ENCODE measurements at places on chromosomes 4 and X.
A peak's percentile ranks its signal among the peaks of the same experiment; 100 is the strongest.

DNA sequence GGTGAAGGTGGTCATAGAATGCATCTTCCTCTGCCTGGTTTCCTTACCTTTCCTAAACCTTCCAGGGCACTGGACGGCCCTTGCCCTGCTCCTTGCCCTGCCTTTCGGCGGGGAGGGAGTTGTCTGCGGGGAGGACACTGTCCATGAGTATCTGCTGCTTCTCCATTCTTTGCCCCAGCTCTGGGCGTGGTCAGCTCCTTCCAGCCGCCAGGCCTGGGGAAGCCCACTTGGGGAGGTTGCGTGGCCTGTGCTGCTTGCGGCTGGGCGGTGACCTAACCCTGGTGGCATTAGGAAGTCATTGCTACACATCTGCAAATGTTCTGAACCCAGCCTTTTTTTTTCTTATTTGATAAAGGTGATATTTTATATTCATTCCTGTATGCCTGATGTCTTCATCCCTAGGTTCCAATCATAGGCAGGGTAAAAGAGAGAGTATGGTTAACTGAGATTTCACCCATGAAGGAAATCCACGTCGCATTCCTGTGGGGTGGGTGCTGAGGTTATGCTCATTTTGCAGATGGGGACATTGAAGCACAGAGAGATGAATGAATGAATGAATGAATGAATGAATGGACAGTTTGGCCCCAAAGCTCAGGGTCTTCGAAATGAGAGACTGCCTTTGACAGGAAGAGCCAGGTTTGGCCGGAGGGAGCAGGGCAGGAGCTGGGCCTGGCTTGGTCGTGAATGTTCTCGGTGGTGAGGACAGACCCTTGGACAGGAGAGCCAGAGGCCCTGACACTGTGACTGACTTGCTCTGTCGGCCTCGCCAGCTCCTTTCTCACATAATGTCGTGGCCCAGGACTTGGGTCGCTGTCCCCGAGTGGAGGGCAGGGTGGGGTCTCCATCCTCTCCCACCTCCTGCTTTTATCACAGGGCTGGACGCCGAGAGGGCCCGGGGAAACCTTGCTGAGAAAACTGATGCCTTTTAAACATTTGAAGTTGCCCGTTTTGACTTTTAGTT is 57.8 kb upstream of the GPR78 start:
- no peak for DNase-seq

DNA sequence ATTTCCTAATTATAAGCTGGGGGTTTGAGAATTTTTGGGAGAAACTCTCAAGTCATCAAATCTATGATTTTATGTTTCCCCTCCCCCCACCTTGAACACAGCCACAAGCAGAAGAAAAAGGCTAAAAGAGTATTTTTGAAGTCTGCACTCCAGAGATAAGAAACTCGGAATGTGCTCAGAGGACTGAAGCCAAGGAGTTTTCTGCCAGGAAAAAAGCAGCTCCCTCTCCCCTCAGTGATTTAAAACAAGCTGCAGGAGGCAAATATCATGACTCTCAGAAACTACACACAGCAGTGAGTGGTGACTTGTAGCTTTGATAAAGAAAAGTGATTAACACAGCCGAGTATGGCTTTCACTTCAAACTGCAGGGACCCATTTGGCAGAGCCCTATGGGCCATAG is 800.2 kb upstream of the FTHL17 start:
- no peak for DNase-seq

DNA sequence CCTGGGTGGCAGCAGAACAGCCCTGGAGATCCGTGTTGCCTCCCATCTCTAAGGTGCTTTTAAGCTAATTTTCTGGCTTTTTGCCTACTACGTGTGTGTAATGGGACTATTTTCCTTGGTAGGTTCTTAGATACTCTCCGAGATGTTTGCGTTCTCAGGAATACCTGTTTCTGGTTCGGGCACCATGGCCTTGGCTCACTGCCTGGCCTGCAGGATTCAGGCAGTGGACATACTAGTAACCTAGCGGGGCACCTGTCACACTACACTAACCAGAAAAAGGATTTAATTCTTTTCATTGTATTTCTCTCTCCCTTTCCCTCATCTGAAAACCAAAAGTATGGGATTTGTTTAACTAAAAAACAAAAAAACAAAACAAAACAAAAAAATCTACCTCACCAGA is 29.2 kb downstream of the FHIP1A start:
- no peak for DNase-seq

- DNase-seq, result peak; percentile 57
These were observed 660 bp downstream of the WWC2 start for GRCh38 chr4:183099537-183100297.

DNA sequence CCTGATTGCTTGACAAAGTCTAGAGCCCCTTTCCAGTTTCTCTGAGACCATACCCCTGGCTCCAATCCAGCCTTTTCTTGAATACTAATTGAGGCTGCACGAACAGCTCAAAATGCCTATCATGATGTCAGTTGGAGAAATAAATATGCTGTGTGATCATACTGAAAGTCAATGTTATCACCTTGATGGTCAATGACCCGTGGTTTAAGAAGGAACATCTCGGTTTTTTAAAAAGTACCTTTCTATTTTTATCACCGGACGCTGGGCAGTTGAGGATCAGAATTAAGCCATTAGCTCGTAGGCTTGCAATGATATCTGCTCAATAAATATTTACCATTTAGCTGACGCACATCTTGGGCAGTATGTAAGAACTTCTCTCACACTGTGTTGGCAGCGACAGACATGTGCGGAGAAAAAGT is 852 bp upstream of the WDR44 start:
- DNase-seq, result no peak

DNA sequence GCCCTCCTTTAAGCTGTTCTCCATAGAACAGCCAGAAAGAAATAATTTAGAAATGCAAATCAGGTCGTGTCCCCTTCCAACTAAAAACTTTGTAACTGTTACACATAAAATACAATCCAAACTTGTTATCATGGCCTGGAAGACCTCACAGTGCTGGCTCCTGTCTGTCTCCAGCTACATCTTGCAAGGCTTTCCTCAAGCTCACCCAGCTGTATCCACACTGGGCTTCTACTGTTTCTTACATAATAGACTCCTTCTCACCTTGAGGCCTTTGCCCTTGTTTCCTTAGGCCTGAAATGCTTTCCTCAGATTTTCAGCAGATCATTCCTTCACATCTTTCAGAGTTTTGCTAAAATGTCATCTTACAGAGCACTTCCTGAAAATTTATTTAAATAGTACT is 33.5 kb upstream of the USP53 start:
- no peak for DNase-seq

- DNase-seq, result peak; percentile 50
These were observed 14.0 kb upstream of the KIAA0232 start for GRCh38 chr4:6768539-6768905.

DNA sequence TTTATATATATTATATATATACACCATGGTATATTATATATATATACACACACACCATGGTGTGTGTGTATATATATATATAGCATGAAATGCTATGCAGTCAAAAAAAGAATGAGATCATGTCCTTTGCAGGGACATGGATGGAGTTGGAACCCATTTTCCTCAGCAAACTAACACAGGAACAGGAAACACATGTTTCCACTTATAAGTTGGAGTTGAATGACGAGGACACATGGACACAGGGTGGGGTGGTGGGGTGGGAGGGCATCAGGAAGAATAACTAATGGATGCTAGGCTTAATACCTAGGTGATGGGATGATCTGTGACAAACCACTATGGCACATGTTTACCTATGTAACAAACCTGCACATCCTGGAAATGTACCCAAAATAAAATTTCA is 293.6 kb upstream of the NDST3 start:
- no peak for DNase-seq

DNA sequence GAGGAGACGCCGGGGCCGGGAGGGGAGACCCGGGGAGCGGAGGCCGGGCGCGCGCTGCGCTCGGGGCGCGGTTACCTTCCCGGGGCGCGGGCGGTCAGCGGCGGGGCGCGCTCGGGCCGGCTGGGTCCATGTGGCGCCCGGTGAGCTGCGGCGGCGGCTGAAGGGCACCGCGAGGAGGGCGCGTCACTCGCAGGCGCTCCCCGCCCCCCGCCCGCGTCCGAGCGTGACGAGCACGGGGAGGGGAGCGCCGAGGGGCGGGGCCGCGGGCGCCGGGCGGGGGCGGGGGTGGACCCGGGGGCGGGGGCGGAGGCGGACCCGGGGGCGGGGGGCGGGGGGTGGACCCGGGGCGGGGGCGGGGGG is at the start of gene CPLX1:
Gene CPLX1, minus strand, starts transcription at position 159 of the 360 bp plus-strand sequence. CDS start 1,607 bp downstream, outside the sequence.
- no peak for DNase-seq

GRCh38 chr4:184437565-184438265 is 36.6 kb downstream of the IRF2 start:
- no peak for DNase-seq

GRCh38 chrX:54891573-54891972 is 29.1 kb upstream of the TRO start:
- DNase-seq, result peak; percentile 46

- peak; percentile 66 for DNase-seq
These were observed 52.8 kb upstream of the POU4F2 start for GRCh38 chr4:146585761-146586333.

DNA sequence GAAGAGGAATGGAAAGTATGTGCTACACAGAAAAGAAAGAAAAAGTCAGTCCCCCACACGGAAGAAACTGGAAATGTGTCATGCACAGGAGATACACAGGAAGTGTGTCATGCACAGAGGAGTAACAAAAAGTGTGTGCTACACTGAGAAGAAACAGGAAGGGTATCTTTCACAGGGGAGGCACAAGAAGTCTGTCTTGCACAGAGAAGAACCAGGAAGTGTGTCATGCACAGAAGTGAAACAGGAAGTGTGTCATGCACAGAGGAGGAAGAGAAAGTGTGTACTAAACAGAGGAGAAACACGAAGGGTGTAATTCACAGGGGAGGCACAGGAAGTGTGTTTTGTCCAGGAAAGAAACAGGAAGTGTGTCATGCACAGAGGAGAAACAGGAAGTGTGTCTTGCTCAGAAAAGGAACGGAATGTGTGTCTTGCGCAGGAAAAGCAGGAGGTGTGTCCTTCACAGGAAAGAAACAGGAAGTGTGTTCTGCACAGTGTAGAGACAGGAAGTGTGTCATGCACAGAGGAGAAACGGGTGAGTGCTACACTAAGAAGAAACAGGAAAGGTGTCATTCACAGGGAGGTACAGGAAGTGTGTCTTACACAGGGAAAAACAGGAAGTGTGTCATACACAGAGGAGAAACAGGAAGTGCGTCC is 527.2 kb upstream of the PRKX start:
- no peak for DNase-seq

DNA sequence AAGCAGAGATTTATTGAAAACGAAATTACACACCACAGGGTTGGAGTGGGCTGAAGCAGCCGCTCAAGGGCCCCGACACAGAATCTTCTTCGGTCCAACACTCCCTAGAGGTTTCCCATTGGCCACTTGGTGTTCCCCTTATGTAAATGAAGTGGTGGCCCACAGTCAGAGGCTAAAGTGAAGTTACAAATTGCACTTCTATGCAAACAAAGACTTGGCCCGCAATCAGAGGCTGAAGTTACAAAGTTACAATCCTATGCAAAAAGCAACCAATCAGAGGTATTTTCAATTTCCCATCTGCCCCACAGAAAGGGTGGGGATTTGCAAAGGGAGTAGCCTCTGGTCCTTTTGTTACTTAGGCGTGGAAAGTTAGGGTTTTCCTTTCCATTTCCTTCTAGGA is 35.7 kb upstream of the SLC25A43 start:
- DNase-seq, result no peak

DNA sequence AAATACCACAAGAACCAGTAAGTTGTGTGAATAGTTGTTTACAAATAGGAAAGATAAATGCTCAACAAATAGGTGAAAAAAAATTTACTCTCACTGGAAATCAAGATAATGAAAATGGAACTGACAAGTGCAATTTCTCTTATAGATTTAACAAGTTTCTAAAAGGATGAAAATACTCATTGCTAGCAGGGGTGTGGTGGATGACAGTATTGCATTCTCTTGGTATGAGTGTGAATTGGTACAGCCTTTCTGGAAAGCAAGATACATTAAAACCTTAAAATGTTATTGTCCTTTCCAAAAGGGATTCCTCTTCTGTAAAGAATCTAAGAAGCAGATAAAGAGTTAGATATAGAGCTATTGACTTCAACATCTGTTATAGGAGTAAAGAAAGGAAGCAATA is 240.0 kb upstream of the RPS6KA3 start:
- peak; percentile 41 for DNase-seq

- peak; percentile 91 for DNase-seq
These were observed 12.8 kb downstream of the SCD5 start for GRCh38 chr4:82785611-82786400.

DNA sequence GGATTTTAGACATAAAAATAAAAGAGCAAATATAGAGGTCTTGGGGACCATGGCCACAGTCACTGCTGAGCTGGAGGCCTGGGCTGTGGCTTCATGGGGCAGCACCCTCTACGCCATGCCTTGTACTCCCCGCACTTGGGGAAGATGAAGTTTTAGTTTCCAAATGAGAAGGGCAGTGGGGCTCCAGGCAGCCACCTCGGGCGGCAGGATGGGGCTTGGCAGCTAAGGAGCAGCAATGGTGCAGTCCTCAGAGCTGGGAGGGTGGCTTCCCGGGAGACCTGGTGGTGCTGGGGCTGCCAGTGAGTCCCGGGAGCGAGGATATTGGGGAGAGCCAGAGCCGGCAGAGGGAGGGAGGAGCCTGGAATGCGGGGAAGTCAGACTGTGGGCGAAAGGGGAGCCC is 2.4 kb downstream of the CXCR3 start:
- no peak for DNase-seq

- DNase-seq, result no peak
These were observed 207.1 kb downstream of the GUCY2F start for GRCh38 chrX:109274806-109275205.

- no peak for DNase-seq
These were observed 1217.6 kb downstream of the PCDH18 start for GRCh38 chr4:136314686-136315085.

- DNase-seq, result no peak
These were observed 40.7 kb downstream of the TEC start for GRCh38 chr4:48228949-48229348.

GRCh38 chr4:133565379-133565778 is 416.3 kb downstream of the PCDH10 start:
- peak; percentile 49 for DNase-seq

DNA sequence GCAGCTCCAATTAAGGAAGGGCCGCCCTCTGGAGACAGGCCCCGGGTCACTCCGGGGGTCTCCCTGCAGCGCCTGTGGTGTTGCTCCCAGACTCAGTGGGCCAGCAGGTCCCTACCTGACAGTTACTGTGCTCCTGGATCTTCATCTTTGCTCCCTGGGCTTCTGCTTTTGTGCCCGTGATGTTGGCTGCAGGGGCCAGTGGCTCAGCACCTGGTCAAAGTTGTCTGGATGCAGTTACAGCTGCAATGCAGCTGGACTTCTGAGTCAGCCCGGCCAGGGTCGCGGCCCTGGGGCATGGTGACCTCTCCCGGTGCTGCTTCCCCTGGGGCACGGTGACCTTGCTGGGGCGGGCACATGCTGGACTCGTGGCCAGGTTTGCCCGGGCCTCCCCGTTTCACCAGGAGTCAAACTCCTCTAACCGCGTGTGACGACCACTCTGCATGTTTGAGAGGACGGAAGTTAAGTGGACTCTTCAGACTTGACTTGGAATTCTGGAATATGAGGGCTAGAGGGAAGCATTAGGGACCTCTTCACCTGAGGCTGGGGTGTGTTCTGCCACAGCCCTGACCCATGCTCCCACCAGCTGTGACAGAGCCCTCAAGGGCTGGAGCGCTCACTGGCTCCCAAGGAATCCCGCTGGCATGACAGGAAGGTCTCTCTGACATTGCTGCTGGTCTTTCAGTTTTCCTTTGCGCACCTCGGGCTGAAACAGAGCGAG is 3.7 kb downstream of the CTAG2 start:
- DNase-seq, result no peak
